ENCODE measurements at places on chromosomes 11 and 22. TPM values are rescaled to one million over a fixed set of nuclear protein-coding genes. Genes with fewer than 3 reads are reported as not detected.

OR8D4 gene
- not detected for polyA plus RNA-seq

MMP27 gene
- not detected for polyA plus RNA-seq

PANX3 gene
- not detected for polyA plus RNA-seq

TRPM5 gene
- polyA plus RNA-seq = 2.0 TPM

TSSK2 gene
- polyA plus RNA-seq = not detected

IFTAP gene
- polyA plus RNA-seq = 64.2 TPM

YDJC gene
- polyA plus RNA-seq = 18.8 TPM

CENPM gene
- 14.3 TPM for polyA plus RNA-seq

GLB1L2 gene
- polyA plus RNA-seq = 23.9 TPM

DNA sequence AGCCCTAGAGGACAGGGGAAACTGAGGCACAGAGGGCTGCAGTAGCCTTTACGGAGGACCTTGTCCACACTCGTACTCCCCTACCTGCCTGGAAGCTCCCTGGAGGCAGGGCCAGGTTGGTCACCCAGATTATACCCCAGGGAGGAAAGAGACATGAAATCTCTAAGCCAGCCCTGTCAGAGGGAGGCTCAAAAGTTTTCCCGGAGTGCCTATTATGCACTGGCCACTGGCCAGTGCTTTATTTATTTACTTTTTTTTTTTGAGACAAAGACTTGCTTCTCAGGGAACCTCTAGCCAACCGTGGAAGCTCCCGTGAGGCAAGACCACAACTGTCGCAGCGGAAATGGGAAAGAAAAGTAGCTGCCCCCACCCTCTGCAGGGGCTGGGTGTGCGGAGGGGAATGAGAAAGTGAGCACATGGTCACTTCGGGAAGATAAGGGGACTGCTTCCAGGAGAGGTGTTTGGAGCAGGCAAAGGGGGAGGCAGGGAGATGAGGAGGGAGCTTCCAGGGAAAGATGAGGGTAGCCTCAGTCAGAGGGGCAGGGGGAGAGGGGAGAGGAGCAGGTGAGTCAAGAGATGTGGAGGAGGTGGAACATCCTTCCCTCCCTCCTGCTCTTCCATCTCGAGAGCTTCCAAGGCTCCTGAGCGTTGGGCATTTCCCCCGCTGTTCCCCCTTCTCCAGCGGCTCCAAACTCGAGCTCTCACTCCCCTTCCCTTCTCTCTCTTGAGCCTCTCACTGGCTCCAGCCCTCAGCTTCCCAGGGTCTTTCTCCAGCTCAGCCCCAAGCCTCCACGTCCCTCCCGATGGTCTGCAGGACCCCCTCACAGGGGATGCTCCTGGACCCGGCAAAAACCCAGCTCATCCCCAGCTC lies 4.3 kb downstream of the IL2RB start:
- DNase-seq = peak; percentile 11

- peak; percentile 38 for DNase-seq
These were observed 27.1 kb downstream of the SDHD start for GRCh38 chr11:112113539-112114457.

DNA sequence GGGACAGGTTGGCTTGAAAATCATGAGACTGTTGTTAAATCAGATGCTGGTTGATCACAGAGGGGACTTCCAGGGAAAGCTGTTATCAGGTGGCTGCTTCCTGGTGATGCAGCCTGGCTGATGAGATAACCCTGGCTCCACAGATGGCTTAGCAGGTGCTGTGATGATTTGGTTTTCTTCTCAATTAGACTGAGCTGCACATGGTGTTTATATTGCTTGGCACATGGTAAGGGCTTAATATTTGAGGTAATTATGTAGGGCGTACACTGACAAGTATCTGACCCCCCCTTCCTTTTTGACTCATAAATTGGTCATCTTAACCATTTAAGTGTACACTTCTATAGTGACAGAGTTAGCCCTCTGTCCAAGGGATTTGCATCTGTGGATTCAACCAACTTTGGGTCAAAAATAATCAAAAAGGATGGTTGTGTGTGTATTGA lies 7.0 kb downstream of the RPS3 start:
- DNase-seq = no peak

DNA sequence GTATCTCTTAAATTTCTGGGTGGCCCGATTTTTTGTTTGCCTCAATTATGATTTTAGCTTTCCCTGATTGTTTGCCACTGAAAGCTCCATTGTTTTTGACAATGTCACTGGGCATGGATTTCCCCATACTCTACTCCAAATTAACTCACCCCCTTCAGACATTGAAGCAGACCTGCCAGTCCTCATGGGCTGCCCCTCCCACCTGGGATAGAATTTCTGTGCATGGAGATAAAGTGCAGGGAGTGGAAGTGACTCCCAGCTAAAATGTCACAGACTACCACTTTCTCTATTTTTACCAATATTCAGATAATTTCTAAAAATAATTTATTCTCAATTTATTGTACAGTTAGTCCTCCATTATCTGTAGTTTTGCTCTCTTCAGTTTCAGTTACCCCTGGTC lies 79.1 kb upstream of the CLPB start:
- no peak for DNase-seq

GRCh38 chr22:37146507-37147180 lies 3.1 kb downstream of the IL2RB start:
- DNase-seq = no peak

DNA sequence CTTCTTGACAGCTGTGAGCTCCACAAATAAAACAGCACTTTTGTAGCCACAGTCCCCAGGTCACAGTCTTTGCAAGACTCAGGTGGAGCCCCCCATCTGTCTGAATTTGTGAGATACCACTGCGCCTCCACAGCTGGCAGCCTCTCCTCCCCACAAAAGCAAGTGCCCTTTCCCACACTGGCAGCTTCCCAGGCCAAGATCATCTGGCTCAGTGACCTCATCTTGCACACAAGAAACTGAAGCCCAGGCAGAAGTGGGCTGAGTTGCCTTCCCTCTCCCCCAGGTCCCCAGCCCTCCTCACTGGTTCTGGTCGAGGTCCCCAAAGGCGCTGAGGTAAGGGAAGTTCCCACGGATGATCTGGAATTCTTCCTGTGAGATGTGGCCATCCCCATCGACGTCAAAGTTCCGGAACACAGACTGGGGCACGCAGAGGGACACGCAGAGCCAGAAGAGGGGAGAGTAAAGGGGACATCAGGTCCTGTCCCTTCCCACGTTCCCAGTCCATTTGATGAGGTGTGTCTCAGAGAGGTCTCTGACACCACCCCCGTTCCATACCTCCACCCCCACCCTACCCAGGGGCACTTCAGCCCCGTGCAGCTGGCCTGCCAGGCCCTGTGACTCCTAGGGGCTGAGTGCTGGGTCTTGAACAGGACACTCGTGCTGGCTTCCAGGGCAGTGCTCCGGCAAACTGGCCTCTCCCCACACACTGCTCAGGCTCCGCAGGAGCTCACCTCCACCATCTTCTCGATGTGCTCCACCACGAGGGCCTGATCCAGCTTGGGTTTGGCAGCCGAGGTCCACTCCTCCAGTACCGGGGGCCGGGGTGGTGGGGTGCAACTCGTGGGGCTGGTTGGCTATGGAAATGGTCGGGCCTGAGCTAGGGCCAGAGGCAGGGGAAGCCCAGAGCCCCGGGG lies 8.9 kb downstream of the RASGRP2 start:
- DNase-seq = no peak

GRCh38 chr11:64537876-64538275 lies 53.1 kb upstream of the SLC22A12 start:
- DNase-seq = no peak

DNA sequence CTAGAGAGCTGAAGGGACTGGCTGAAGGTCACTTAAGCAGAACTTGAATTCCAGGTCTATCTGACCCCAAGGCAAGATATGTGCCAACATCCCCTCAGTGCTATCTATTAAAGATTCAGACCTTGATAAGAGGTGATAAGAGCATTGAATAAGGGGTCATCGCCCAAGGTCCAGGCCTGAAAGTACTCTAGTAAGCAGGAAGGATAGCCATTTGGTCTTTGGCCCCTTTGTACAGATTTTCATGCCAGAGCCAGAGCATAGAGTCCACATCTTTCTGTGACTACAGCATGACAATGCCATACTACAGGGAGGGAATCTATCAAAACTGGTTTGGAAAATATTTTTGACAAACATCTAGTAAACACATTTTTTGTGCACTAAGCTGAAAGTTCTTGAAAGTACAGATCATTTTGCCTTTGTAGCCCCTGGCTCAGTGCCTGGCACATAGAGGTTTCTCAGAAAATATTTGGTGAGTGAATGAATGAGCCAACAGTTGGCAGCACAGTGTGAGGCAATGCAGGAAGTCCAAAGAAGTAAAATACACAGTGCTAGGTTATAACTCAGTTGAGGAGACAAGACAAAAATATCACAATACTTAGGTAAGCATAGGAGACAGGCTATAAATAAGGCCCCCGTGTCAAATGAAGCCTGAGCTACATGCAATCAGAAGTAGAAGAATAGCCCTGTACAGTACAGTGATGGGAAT lies 15.1 kb upstream of the RRAS2 start:
- DNase-seq = no peak

DNA sequence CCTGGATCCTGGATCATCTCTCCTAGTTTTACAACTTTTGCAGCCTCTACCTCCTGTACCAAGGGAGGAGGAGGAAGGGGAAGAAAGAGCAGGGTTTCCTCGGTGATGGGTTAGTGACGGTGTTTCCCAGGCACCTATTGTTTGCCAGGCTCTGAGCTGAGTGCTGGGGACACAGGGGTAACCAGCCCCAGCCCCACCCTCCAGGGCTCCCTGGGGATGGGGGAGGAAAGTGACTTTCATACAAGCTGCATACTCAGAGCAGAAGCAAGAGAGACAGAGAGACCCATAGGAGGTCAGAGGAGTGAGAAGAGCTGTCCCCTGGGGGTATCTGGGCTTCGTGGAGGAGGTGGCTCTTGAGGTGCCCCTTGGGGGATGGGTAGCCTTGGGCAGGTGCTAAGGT lies 89.4 kb upstream of the THY1 start:
- DNase-seq = no peak

DNA sequence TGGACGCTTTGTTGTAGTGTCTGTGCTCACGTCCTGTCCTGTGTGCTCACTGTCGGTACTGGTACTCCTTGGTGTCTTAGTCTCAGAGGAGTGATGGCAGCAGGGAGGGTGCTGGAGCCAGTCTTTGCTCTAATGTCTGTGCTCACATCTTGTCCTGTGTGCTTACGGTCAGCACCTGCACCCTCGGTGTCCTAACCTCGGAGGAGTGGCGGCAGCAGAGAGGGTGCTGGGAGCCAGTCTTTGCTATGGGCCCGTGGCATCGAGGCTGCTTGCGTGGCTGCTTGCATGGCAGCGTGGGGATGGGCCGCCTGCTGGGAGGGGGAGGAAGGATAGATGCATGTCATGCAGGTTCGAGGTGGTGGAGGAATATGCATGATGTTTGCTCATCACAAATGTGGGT lies 12.7 kb downstream of the IGHMBP2 start:
- no peak for DNase-seq

- DNase-seq = no peak
These were observed 5.5 kb downstream of the C11orf24 start for GRCh38 chr11:68266121-68266891.

Measured in right renal pelvis (tissue), 4 donors.